LHCN-M2 (cell line): ENCODE measurements at places on chromosomes 6 and 20.
A peak's percentile ranks its signal among the peaks of the same experiment; 100 is the strongest.

GRCh38 chr20:16036331-16036730 lies 536.9 kb downstream of the KIF16B start:
- DNase-seq, result peak; percentile 57

GRCh38 chr6:144305985-144306384 lies 20.9 kb downstream of the UTRN start:
- DNase-seq, result peak; percentile 89

- no peak for DNase-seq
Observed at GRCh38 chr20:37249304-37249703, 12.3 kb downstream of the GHRH start.

DNA sequence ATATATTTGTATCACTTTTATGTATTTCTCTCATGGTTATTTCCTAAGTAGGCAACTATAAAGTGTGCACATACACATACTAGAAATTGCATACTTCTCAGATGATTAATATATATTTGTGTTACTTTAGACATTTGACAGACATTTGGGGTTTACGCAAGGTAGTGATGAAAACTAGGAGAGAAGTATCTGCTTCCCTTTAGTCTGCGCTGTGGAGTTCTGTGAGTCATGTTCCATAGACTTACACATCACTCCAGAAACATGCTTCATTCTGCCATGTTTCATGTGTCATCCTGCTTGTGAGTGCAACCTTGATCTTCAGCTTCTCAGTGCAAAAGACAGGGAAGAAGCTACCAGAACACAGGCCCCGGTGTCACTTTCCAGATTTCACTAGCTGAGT lies 200.7 kb upstream of the BMP2 start:
- DNase-seq, result peak; percentile 85

DNA sequence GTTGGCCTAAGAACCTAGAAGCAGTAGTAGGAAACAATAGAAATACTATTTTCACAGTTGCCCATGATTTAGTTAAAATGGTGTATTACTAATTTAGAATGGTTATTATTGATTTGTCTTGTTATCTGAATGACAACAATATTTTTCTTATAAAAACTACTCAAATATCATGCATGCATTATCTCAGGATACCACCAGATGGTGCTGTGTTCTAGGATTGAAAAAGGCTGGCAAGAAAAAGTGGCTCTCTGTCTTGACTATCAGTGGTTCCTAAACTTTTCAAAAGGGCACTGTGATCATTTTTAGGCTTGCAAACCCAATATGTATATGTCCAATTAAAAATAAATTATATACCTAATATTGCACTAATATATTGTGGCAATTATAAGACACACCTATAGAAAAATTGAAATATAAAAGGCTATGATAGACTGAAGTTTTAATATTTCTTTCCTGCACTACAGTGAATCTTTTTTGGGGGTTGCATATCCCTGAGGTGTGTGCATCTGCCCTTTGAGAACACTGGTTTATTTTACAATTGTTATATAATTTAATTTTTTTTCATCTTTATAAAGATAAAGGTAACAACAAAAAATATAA lies 131.7 kb upstream of the MLIP start:
- peak; percentile 50 for DNase-seq

- DNase-seq, result peak; percentile 9
Observed at GRCh38 chr6:152748843-152749242, 1.8 kb upstream of the VIP start.

DNA sequence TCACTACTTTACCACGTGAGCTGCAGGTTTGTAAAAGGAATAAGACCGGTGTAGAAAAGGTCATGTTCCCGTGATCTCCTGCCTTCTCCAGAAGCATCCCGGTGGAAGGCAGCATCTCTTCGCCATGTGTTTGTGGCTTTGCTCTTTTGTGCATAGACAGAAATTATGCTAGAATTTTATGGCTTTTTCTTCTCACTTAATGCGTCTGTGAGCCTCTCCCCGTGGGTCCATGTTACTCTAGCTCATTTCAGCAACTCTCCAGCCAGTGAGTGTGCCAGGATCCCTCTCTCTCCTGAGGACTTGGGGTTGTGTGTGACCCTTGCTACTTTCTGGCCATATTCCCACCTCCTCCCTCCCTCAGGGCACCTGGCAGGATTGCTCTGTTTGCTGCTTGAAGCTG lies 289.5 kb downstream of the CDH4 start:
- no peak for DNase-seq

DNA sequence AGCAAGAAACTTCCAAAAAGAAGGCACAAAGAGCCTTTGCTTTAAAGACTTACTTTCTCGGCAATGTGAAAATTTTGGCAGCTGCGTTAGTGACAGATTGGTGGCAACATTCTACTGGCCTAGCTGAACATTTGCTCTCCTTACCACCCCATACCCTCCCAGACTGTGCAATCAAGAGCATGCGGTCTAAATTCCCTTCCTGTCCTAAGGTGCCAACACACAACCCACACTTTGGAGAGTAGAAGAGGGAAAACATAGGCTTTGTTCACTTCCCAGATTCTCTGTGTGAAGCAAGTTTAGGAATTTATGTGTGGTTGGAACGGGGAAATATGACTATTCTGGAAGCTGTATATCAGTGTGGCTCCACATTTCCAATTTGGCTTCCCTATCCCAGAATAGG lies 29.8 kb upstream of the NEDD9 start:
- DNase-seq, result no peak

- DNase-seq, result no peak
Observed at GRCh38 chr20:43191946-43192863, 2.5 kb upstream of the PTPRT start.

GRCh38 chr20:54029176-54029575 lies 41.2 kb downstream of the BCAS1 start:
- DNase-seq, result no peak

GRCh38 chr6:170504479-170504878 lies 48.6 kb downstream of the PSMB1 start:
- DNase-seq, result no peak

- no peak for DNase-seq
Observed at GRCh38 chr20:45179166-45179565, 4.5 kb downstream of the PI3 start.

- no peak for DNase-seq
Observed at GRCh38 chr6:135895231-135895911, 43.9 kb downstream of the PDE7B start.

DNA sequence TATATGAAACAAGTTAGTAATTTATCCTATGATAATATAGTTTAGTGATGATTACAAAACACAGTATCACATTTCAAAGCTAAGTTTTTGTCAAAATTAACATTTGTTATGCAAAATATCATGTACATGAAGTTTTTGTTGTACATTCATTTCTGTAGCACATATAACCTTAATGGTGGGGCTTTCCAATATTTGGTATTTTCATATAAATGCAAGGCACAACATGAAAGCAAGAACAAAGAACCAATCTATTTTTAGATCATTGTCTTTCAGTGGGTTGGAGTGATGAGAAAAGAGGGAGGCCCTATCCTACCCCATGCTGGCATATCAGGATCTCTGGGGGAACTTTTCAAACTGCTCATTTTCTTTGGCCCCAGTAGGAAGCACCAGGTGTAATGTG lies 53.4 kb downstream of the FAM83B start:
- no peak for DNase-seq

GRCh38 chr6:163841733-163842132 lies 427.2 kb downstream of the QKI start:
- peak; percentile 1 for DNase-seq

DNA sequence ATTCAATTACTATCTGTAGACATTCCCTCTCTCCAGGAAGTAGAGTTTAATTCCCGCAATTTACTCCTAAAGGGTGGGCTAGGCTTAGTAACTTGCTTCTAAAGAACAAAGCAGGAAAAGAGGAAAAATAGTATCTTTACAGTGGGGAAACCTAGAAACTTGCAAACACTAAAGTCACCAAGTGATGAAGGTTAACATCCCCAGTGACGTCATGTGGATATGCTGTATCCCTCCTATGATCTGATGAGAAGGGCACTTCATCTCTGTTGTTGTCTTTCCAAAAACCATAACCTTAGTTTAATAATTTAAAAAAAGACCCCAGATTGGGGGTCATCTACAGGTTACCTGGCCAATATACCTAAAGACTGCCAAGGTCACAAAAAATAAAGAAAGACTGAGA lies 17.3 kb downstream of the SLC22A16 start:
- no peak for DNase-seq

DNA sequence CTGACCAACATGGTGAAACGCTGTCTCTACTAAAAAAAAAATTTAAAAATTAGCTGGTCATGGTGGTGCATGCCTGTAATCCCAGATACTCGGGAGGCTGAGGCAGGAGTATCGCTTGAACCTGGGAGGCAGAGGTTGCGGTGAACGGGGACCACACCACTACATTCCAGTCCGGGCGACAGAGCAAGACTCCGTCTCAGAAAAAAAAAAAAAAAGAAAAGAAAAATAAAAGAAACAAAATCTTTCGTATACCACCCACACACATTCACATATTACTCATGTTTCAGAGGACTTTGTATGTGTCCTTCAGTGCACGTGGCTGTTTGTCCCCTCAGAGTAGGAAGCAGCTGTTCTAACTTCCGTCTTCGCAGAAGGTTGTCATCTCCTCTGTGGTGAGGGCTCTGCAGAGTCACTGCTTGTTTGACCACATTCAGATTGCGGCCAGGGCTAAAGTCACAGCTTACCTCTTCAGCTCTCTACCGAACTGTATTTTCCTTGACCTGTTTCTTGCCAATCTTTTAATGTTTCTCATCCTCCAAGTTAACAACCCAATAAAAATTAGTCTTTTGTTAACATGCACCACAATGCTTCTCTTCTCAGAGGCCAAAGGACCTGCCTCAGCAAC lies 36.6 kb upstream of the HIVEP1 start:
- peak; percentile 81 for DNase-seq

- DNase-seq, result no peak
Observed at GRCh38 chr6:905556-905955, 212.6 kb upstream of the EXOC2 start.

DNA sequence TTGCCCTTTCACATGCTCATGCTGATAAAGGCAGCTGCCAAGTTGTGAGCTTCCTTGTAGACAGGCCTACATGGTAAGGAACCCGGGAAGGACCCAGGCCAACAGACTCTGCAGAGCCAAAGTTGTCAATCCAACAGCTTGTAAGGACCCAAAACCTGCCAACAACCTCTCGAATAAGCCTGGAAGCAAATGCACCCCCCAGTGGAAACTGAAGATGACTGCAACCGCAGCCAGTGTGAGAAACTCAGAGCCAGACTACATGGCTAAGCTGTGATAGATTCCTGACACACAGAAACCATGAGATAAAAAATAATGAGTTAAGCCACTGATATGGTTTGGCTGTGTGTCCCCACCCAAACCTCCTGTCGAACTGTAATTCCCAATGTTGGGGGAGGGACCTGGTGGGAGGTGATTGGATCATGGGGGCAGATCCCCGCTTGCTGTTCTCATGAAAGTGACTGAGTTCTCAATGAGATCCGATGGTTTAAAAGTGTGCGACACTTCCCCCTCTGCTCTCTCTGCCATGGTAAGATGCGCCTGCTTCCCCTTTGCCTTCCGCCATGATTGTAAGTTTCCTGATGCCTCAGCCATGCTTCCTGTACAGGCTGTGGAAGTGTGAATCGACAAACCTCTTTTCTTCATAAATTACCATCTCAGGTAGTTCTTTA lies 18.8 kb upstream of the CLPSL2 start:
- peak; percentile 38 for DNase-seq

- DNase-seq, result no peak
Observed at GRCh38 chr6:135064586-135064985, 10.0 kb upstream of the HBS1L start.

GRCh38 chr6:169240591-169241390 lies 12.9 kb downstream of the THBS2 start:
- no peak for DNase-seq

DNA sequence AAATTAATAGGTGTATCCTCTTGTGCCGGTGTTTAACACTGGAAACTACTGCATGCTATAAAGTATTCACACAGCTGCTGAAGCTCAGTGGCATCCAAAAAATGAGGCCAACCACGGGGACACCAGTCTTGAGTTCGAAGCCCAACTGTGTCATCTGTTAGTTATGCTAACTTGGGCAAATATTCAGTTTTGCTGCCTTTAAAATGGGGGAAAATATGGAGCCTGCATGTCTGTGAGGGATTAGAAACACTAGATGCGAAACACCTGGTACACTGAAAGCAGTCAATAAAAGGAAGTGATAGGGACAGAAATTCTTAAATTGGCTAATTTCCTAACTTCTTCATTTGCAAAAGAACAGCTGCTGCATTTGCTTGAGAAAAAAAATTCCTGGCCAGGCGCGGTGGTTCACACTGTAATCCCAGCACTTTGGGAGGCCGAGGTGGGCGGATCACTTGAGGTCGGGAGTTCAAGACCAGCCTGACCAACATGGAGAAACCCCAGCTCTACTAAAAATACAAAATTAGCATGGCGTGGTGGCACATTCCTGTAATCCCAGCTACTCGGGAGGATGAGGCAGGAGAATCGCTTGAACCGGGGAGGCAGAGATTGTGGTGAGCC lies 36.6 kb upstream of the MLIP start:
- peak; percentile 73 for DNase-seq

GRCh38 chr6:108171291-108171917 lies 5.6 kb downstream of the NR2E1 start:
- DNase-seq, result no peak

- no peak for DNase-seq
Observed at GRCh38 chr6:163014736-163015135, 287.0 kb downstream of the PACRG start.

DNA sequence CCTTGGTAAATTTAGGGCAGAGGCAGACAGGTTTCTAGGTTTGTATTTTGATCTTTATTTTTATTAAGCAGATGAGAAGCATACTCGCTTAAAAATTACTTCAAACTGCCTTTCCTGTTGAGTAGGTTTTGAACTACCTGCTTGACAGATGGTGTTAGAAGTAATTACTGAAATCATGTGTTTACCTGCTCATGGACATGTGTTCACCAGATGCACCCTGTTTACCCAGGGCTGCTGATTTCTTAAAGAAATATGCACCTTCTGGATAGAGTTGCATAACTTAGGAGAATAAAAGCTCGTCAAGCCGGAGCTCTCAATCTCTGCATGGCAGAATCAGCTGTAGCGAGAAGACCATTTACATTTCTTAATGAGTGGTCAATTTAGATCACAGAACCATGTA lies 165.1 kb downstream of the CDKAL1 start:
- no peak for DNase-seq

- DNase-seq, result no peak
Observed at GRCh38 chr20:53950578-53950977, 119.8 kb downstream of the BCAS1 start.

DNA sequence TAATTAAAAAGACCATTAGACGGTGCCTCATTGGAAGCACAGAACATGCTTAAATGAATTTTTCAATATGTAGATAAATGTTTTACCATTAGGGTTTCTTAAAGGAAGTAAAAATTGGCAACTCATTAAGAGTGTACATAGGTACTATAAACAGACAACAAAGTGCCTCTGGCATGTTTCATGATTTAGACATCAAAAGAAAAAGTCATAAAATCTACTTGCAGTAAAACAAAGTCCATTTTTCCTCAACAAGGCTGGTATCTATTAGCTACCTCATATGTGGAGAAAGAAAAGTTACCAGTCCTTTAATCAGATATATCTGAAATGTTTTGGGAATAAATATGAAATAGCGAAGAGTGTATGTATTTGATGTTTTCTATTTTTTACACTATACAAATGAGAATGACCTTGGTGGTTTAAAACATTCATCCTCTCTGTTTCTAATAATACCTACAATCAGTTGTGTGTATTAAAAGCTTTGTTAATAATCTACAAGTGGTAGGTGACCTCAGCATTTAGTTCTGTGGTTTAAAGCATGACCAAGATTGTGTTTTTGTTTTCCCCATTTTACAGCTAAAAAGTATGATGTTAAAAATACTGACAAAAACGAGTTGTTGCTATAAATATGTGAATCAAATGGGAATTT lies 87.5 kb downstream of the HDGFL1 start:
- no peak for DNase-seq
